Stimulated activated CD8-positive, alpha-beta memory T cell treated with anti-CD3 and anti-CD28 coated beads, Interleukin-15, amount 100 ng/mL, for 1 hour (primary cell): ENCODE measurements at places on chromosomes 6 and 20.

DNA sequence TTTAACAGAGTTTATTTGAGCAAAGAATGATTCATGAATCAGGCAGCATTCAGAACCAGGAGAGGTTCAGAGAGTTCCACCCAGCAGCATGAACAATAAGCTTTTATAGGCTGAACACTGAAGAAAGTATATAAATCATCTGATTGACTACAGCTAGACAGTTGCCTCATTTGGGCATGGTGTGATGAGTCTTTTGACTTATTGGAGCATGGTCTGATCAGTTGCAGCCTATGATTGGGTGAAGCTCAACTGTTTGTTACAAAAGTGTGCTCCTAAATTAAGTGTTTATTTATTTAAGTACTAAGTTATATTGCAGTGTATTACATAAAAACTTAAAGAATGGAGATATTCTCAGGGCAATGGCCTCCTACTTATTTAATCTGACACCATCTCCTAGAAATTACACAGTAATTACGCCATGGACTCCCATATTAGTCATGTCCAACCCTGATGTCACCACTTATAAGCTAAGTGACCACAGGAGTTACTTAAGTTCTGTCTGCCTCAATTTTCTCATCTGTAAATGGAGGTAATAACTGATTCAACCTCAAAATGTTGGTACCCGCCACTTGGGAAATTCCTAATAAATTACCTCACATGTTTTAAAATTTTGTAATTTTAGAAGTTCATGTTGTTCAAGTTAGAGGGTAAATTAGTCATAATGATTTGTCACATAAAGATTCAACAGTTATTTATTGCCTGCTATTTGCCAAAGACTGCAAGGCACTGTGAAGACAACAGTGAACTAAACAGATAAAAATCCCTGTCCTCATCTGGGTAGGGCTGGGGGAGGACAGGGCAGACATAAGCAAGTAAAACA is 15.2 kb upstream of the ROS1 start:
- no peak for DNase-seq

DNA sequence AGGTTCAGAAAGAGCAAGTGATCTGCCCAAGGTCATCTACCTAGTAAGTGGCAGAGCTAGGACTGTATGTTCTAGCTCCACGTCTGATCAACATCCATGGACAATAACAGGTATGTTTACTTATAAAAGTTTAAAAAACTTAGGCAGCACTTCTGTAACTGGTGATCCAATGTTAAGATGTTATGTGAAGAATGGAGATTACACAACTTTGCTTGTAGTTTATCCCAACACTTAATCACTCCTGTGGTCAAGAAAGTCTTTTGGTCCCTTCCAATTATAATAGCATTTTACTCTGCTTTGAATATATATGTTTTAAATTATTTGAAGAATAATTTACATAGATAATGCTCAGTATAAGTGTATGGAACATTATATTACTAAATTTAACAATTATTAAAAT is 4.8 kb downstream of the FBXO30 start:
- DNase-seq: no peak

DNA sequence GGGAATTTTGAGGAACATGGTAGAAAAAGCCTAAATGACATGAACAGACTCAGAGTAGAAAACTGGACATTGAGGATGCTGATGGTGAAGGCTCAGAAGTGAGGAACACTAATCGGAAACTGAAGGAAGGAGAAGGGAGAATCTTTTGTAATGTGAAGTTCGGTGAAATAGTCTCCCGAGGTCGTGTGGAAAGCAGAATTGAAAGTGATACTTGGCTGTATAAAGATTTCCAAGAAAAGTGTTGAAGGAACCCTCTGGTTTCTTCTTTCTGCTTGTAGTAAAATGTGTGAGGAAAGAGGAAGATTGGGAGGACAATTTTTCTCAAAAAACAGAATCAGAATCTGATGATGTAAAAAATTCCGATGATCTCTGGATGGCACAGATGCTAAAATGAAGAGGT is 115.4 kb downstream of the LAMP5 start:
- no peak for DNase-seq

DNA sequence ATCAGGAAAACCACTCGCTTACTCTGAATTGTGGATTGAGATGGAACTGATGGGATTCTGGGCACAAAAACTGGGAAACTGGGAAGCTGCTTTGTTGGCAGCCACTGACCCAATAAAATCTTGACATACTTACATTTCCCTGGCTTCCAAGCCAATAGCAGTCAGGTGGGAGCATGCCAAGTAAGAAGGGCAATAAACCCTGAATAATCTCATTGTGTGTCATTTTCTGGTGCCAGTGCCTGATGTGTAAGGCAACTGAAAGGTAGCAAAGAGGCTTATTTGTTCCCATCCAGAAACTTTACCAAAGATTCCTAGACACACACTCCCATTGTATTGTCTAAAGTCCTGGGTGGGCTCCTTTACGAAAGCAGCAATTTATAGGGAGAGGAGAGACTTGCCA is 93.2 kb downstream of the TBX18 start:
- DNase-seq: no peak

GRCh38 chr6:46421939-46422338 is 69.3 kb downstream of the RCAN2 start:
- DNase-seq: no peak

DNA sequence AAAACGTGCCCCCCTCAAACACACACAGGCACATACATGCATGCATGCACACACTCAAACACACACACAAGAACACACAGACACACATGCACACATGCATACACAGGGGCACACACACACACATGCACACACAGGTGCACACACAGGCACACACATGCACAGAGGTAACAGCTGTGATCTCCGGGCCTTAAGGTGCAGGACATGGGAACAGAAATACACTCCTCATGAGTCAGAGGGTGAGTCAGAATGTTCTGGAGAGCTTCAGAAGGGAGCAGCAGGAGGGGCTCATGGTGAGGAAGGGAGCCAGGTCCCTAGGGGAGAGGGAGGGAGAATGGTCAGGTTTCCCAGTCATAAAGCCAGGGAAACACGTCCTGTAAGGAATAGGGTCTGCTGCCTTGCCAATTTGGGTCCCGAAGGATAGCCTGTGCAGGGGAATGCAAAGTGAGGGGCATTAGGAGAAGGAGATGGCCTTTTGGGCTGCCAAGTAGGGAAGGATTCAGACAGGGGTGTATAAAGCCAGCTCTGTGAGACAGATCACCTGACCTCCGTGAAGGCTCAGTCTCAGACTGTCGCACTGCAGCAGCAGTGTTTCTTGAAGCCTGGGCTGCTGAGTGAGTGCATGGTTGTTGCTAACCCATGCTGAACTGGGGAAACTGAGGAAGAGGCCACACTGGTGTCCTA is 123.9 kb downstream of the MAFB start:
- DNase-seq: no peak

GRCh38 chr6:16190214-16190613 is 48.2 kb upstream of the GMPR start:
- DNase-seq: no peak

DNA sequence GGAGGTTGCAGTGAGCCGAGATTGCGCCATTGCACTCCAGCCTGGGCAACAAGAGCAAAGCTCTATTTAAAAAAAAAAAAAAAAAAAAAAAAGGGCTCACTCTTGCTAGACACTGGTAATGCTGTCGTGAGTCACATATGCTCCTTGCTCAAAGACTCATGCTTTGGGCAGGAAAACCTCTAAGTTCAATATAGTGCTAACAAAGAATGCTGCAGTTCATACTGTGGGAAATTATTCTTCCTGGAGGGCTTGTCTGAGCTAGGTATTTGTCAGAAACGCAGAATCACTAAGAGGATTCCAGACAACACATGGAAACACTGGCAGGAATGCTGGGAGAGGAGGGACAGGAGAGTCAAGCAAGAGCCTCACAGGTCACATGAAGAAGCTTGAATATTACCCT is 2.3 kb upstream of the LYRM2 start:
- no peak for DNase-seq

DNA sequence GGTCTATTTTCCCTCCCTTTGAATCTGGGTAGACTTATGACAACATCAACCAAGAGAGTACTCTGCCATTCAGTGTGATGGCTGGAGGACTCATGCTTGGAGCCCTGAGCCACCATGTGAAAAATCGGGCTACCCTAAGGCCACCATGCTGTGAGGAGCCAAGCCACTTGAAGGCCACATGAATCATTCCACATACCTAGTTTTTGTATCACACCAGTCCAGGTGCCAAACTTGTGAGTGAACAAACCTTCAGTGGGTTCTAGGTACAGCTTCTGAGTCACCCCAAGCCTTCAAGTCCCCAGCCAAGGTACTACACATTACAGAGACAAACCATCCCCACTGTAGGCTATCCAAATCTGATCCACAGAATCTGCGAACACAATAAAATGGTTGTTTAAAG is 37.4 kb upstream of the E2F3 start:
- no peak for DNase-seq

GRCh38 chr6:24126586-24127192 is 674 bp downstream of the NRSN1 start:
- no peak for DNase-seq

GRCh38 chr6:149250951-149251350 is 66.6 kb upstream of the TAB2 start:
- DNase-seq: no peak

GRCh38 chr6:160261991-160262680 is 3.5 kb upstream of the SLC22A2 start:
- DNase-seq: no peak

- DNase-seq: no peak
Observed at GRCh38 chr6:91895599-91896285, 1308.9 kb upstream of the MAP3K7 start.

- no peak for DNase-seq
Observed at GRCh38 chr20:63351811-63352591, 9.1 kb downstream of the CHRNA4 start.

DNA sequence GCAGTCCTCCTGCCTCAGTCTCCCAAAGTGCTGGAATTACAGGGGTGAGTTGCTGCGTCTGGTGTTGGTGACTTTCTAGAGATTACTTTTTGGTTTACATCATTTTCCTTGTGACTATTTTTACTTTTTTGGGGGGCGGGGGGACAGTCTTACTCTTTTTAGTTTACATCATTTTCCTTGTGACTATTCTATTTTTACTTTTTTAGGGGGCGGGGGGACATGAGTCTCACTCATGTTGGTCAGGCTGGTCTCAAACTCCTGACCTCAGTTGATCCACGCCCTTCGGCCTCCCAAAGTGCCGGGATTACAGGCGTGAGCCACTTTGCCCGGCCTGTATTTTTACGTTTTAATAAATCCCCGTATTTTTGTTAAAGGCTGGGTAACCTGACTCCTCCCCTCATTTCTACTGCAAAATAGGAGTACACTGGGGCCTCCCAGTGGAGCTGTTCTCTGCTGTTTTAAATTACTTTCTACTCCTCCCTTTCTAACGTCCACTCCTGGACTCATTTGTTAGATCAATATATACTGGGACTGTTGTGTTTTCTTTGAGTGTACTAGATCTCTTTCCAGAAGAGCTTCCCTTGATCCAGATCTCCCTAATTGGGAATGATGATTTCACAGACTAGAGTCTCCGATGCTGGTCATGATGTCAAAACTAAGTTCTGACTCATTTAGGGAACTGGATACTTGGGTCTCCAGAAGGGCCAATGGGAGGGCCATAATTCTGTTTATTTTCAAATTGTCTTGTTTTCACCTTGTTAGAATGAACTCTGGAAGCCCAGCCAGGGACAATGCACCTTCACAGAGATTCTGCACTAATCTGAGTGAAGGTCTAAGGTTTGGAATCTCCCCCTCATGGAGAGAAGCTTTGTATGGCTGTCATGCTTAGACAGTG is 9.2 kb downstream of the HSPA1B start:
- no peak for DNase-seq

DNA sequence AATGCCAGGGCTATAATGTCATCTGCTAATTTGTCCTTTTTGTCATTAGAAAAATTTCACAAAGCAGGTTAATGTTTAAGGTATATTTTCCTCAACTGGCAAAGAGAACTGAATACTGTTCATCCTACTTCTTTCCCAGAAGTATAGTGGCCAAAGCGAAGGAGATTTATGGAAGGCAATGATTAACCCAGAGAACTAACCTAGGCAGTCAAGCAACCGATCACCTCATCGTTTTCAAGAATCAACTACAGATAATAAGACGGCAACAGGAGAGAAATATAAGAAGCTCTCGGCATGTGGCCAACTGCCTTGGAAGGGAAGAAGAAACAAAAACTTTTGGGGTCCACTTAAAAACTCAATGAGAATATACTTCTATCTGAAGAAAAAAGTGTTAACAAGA is 38.2 kb downstream of the REV3L start:
- DNase-seq: no peak

GRCh38 chr6:152984513-152984872 is 1.7 kb upstream of the FBXO5 start:
- no peak for DNase-seq

GRCh38 chr20:47156301-47157137 is 200.0 kb downstream of the ZMYND8 start:
- no peak for DNase-seq

GRCh38 chr6:111620169-111620568 is 14.5 kb upstream of the TRAF3IP2 start:
- no peak for DNase-seq
